Urothelium cell line (cell line): ENCODE measurements at places on chromosomes 13 and 19.

DNA sequence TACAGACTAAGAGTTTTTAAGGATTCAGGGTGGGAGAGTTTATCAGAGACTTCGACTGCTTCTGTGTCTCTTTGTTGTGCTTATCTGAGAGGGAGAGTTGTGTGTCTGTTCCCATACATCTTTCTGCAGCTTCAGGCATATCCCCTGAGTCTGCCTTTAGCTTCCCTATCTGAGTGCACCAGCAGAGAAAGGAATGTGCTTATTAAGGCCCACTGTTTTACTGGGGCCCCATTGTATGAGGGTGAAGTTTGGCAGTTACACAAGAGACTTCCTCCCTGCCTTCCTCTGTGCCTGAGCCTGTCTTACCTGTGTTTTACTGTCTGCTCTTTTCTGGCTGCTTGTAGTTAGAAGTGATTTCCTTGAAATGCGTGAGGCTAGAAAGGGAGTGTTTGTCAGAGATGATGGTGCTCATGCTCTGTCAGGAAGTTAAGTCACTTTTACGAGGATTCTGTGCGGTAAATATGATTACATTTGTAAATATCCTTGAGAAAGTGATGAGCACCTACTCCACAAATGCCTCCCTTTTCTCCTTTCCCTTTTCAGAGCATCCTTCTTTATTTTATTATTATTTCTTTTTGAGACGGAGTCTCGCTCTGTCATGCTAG lies 1228.9 kb upstream of the MIR17HG start:
- DNase-seq: no peak

DNA sequence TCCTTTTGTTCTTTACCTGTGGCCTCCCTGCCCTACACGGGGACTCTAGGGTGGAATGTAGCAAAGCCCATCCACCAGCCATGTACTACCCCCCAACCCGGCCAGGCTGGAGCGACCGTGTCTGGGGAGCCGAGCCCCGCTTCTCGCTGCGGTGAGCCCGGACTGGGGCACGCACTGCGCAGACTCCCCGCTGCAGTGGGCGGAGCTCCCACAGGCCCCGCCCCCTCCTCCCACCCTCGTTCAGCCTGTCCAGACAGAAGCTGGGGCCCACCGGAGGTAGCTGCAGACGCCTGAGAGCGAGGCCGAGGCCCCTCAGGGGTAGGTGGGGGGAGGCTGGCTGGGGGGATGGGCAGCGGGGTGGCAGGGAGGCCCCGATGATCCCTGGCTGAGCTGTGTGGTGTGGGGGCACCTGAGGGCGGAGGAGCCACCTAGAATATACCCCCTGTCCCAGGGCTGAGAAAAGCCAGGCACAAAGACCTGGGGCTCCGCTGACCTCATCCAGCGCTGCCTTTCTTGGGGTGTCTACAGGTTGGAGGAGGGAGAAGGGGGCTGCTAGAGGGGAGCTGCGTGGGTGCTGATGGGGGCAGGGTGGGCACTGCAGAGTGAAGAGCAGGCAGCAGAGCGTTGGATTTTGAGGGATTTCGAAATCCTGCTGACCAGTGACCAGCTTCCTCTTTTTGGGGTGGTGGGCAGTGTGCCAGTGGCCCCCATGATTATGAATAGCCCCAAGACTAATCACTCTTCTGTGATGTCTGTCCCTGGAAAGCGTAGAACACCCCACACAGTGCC lies 17.3 kb downstream of the PLD3 start:
- DNase-seq: no peak

DNA sequence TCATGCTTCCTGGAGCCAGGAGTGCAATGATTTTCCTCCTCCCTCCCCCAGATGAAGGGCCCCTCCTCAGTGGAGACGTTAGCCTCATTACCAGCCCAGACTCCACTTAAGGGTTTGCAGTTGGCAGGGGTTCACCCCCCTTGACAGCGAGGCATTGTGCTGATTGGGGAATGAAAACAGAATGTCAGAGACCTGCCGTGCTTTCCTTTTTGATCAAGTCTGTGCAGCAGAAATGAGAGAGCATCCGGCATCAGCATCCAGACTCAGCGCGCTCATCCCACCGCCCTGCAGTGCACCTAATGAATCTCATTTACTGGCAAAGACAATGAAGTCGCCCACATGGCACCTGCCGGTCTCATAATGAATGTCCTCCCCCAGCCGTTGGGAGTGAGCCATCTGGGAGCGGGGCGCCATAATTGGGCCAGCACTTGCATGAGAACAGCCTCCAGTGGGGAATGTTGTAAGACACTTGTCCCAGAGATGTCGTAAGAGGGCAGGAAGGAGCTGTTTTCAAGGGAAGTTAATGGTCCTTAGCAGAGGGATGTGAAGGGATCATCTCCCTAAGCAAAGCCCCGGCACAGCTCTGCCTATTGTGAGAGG lies 98.3 kb upstream of the UQCRFS1 start:
- DNase-seq: no peak

DNA sequence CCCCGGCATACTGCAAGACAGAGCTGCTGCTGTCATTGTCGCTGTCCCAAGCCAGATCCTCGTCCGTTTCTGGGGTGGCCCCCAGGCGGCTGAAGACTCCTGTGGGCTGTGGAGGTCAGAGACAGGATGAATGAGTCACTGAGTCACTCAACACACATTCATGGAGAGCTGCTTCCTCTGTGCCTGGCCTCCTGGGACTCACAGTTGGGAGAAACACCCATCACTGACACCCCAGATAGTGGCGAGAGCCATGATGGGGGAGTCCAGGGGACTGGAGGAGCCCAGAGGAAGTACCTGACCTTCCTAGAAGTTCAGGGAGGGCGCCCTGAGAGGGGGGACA lies 26.0 kb downstream of the C19orf47 start:
- no peak for DNase-seq

DNA sequence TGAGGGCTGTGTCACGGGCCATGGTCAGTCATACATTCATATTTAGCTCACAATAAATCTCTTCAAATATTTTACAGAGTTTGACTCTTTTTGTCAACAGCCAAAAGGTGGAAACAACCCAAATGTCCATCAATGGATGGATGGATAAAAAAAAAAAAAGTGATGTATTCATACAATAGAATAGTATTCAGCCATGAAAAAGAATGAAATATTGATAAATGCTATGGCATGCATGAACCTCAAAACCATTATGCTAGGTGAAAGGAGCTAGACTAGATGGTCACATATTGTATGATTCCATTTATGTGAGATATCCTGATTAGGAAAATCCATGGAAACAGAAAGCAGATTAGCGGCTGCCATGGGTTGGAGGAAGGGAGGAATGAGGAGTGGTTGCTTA lies 16.2 kb downstream of the ADGRE2 start:
- no peak for DNase-seq

- DNase-seq: no peak
These were observed 20.1 kb downstream of the COL4A2 start for GRCh38 chr13:110327051-110327721.

DNA sequence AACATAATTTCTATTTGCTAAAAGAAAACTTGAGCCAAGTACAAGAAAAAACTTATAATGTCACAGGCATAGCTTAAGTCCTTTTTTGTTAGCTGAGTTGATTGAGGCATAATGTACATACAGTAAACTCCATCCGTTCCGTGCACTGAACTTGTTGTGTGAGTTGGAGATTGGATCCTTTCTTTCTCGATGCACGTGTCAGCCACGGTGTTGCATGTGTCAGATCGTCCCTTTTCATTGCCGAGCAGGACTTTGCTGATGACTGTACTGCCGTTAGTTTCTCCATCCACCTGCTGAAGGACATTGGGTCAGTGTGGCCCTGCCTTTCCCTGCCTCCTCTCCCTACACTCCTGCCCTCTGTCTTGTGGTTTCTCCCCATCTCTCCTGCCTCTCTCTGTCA lies 34.4 kb downstream of the IGFL2 start:
- DNase-seq: no peak
